NCI-H2171 treated with DMSO at 0.1 percent for 48 hours (cell line): ENCODE measurements at places on chromosomes 13 and 19.

- DNase-seq, result no peak
These were observed 246.9 kb downstream of the DCLK1 start for GRCh38 chr13:35884211-35884760.

GRCh38 chr13:42699912-42700311 lies 81.5 kb upstream of the FAM216B start:
- DNase-seq, result no peak

GRCh38 chr13:46051968-46052318 lies 603 bp downstream of the ZC3H13 start:
- DNase-seq, result no peak

GRCh38 chr13:114142640-114143490 lies 10.4 kb upstream of the RASA3 start:
- peak; percentile 88 for DNase-seq

GRCh38 chr13:40612041-40612440 lies 54.4 kb downstream of the FOXO1 start:
- DNase-seq, result no peak

DNA sequence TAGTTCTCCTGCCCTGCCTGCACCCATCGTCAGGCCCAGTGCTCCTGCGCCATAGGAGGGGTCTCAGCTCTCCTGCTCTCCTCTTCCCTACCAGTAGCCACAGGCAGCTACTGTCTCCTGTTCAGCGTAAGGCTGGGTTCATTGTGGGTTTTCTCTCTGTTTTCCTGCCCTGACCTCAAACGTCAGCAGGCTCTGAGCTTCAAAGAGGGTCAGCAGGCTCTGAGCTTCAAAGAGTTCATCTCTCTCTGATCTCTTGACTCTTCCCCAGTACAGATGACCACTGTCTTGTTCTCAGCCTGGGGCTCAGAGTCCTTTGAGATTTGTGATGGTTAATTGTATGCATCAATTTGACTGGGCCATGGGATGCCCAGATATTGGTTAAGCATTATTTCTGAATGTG lies 4.6 kb upstream of the CPB2 start:
- no peak for DNase-seq

DNA sequence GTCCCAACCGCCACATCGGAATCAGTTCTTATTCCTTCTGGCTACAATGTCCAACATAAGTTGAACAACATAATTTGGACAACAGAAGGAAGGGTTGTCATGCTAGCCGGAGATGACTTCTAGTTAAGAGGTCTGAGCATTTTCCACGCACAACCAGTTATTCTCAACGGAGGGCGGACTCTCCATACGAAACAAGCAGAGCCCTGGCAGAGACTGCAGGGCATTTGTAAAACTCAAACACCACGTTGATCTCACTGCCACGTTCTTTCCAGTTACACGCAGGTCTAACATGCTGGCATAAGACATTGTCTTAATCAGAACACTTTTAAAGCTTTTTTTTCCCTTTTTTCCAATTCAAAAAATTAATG lies 38.3 kb upstream of the DCUN1D2 start:
- DNase-seq, result no peak

DNA sequence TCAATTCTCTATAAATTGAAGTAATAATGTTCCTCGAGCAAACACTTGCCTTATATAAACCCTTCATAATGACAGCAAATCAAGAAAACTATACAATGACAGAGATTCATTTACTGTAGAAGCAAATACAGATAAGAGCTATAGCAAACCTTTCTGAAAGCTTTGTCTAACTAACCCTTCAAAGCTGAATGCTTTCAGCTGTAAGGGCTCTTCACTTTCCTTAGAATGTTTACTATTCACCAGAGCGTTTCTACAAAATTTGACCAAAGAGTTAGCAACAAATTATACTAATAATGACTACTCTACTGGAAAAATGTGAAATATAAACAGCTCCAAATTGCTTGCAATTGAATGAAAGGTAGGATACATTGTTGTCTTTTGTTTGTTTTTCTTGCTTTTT lies 218.1 kb downstream of the SLITRK5 start:
- no peak for DNase-seq

DNA sequence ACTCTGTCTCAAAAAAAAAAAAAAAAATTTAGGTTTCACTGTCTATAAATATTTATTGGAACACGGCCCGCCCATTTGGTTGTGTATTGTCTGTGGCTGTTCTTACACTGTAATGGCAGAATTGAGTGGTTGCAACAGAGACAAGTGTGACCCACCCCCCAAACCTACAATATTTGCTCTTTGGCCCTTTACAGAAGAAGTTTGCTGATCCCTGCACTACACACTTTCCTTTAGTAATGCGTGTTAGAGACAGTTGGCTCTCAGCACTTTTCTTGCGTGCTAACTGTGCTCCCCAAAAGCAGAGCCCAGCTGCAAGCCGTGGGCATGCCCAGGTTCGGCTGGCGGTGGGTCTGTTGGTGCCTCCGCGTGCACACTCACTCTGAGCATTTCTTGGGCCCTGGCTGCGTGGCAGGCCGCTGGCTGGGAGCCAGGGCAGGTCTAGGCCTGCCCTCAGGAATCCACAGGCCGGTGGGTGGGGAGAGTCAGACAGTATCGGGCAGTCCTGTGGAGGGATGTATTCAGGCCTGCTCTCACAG lies 72.6 kb downstream of the SIPA1L3 start:
- DNase-seq, result peak; percentile 67
